ENCODE measurements at places on chromosomes 7 and 10.
A peak's percentile ranks its signal among the peaks of the same experiment; 100 is the strongest.

DNA sequence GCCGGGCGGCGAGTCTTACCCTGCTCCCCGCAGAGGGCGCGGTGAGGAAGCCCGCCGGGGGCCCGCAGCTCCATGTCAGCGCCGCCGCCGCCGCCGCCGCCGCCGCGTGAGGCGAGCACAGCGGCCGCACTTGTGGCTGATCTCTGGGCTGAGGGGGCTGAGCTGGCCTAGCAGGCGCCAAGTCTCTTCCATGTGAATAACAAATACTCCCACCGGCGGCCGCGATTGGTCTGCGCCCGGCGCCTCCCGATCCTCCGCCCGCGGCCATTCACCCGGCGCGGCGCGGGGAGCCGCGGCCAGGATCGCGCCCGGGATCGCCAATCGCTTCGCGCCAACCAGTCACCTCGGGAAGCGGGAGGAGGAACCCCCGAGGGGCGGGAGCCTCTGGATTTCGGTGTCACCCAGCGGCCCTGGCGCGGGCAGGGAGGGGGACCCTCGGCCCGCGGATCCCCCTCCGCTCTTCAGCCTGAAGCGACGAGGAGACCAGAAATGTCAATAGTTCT, at the start of gene GRM8:
GRM8 (minus strand) TSS at position 164 of the 503 bp plus-strand sequence.
- no peak for DNase-seq

- DNase-seq: no peak
Observed at GRCh38 chr10:51421853-51422252, 277.5 kb downstream of the CSTF2T start.

DNA sequence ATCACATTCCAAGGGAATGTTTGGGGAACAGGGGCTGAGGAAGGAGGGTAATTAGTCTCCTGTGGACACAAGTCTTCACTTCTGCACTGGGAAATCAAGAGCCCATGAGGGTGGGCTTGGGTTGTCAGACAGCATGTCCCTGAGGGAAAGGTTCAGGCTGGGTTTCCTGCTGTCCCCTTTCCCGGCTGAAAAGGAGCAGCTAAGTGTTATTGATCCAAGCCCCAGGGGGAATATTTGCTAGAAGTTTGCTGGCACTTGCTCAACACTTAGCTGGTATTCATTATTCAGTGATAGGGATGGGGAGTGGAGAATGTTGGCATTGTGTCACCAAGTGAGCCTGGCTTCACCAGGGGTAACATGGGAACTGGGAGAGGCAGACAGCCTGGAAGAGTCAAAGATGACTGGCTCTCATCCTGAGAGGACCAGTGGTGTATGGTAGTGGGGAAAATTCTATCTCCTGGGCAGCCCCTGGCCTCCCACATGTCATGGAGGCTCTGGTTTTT, 344.4 kb upstream of the PODXL start:
- no peak for DNase-seq

DNA sequence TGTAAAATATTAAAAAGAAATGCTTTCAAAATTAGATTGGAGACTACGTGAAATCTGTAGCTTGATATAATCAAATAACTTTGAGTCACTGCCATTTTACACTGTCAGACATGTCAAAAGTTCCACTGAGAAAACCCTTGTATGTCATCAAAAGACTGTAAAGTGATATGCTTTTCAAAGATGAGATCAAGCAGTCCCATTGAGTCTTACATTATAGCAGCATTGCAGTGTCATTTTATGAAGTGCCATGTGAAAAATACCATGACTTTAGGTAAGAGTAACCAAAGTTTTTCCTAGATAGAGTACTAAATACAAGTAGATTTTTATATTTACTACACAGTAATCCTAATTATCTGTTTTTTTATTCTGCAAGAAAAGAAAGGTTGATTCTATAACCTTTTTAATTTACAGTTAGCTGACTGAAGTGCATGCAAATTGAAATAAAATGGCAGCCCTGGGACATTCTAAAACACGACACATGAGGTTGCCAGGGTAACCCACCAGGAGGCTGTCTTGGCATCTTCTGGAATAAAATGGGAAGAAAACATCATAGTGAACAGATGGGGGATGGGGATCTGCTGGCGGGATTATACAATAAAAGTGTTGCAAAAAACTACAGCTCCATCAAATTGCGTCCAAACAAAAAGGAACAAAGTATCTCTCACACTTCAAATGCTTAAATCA, 91.3 kb upstream of the TMEM106B start:
- DNase-seq: no peak

DNA sequence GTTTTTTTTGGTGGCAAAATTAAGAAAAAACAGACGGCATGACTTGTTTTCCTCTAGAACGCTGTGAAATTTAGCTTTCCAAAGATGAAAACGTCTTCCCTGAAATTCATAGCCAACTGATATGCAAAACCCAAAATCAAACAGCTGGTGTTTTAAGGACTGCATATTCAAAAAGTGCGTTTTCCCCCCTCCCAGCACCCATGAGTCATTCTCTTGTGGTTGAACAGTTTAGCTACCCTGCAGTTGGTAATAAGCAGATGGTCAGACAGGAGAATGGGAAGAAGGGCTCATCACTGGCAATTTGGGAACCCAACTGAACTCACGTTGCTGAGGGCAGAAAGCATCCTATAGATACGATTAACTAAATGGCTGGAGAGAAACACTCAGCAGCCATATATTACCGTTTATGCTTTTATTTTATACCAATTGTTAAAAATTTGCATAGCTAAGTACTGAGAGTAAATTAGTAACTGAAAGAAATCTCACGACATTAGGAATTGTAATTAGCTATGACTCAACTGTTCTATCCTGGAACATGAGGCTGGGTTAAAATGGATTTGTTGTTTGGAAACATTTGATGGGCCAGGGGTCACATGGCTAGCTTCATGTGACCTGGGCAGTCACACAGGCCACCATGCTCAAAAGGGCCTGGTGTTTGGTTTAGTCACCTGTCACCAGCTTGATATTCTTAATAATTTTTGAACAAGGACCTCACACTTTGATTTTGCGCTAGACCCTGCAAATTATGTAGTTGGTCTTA, 343.1 kb downstream of the PHTF2 start:
- peak; percentile 9 for DNase-seq

DNA sequence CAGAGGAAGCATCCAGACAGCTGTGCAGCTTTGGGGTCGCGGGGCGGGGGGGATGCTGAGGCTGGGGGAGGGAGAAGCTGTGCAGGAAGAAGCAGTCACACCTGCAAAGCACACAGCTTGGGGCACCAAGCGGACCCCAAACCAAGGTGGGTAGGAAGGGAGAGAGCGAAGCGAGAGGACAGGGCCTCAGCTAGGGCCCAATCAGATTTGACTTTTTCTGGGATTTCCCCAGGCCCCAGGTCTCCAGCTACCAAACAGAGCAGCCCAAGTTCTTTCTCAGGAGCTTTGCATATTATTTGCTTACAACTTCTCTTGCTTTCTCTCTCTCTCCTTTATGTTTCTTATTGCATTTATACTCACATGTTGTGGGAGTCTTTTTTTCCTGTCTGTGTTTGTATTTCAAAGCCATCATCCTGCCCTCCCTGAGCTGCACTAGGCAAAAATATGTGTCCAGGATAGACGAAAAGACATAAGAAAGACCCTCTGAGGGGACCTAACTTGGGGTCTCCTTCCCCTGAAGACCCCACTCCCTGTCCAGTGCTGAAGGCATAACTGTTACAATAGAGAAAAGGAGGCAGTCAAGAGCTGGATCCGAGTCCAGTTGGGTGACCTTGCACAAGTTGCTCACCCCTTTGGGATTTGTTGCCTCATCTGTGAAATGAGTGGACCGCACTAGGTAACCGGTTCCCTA, 50.6 kb upstream of the SMNDC1 start:
- DNase-seq: no peak

- no peak for DNase-seq
Observed at GRCh38 chr7:98231493-98232262, 20.4 kb downstream of the TECPR1 start.

DNA sequence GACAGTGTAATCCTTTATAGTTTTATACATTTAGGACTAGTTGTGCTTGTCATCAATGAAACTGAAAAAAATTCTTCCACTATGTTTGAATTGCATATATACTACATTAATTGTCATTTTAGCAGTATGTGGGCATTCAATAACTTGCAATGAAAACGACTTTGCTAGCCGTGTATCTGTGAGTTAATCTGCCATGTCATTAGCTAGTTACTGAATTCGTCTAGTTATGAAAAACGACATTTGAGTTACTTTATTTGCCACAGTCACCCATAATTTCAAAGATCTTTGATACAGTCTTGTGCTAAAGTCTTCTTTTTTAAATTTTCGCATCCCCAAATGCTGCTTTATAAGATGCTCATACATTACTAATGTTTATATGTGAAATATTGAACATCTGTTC, 18.3 kb upstream of the SMC3 start:
- no peak for DNase-seq

- peak; percentile 2 for DNase-seq
Observed at GRCh38 chr7:49255054-49255453, 330.7 kb downstream of the CDC14C start.
